ENCODE measurements at places on chromosomes 3 and 15.

- no peak for DNase-seq
Observed at GRCh38 chr3:111750278-111750884, 108.7 kb upstream of the PHLDB2 start.

DNA sequence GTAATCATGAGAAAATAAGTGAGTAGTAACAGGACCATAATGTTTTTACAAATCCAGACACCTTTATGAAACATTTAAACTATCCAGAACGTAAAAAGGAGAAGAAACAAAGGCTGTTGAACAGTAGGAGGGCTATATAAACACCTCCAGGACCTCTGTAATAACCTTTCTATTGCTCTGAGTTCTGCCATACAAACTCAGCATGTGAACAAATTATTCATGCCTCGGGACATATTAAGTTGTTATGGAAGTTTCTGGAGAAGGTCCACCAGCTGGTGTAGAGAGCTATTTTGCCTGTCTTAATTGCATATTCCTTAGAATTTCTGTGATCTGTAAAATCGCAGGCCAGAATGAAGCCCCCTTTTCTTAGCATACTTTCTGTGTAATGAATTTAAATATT, 256.3 kb downstream of the UBE2E2 start:
- DNase-seq, result no peak

- no peak for DNase-seq
Observed at GRCh38 chr3:21158861-21159542, 592.0 kb downstream of the ZNF385D start.

DNA sequence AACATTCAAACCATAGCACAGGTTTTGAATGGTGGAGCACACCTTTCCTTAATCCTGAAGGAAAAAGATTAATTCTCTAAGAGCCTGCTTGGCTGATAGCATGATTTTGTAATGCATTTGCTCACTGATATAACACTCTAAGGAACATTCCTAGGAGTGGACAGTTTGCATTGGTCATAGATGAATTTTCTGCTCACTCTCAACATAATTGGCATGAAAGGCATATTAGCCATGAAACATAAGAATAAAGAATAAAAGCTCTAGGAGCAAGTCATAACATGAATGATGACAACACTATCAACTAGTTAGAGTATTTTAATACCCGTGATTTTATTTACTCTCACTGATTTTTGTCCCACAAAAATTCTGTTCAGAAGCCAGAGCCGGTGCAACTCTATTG, 34.3 kb upstream of the LRTM1 start:
- DNase-seq, result no peak

- no peak for DNase-seq
Observed at GRCh38 chr15:81337713-81338157, 13.8 kb upstream of the STARD5 start.

DNA sequence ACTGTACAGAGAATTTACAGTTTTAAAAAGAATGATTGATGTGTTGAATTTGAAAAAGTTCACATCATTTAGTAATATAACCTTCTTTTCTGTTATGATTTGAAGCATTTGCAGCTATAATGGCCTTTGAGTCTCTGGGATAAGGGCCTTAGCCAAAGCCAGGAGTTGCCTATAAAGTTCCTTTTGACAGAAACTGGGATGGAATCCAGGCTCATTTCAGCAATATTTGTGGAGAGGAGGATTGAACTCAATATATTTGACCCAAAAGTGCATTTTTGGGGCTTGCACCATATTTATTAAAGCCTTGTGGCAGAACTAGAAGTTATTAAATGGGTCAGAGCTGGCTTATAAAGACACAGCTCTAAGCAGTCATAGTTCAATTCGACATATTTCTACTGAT, 348.7 kb upstream of the EPHA3 start:
- DNase-seq, result no peak

DNA sequence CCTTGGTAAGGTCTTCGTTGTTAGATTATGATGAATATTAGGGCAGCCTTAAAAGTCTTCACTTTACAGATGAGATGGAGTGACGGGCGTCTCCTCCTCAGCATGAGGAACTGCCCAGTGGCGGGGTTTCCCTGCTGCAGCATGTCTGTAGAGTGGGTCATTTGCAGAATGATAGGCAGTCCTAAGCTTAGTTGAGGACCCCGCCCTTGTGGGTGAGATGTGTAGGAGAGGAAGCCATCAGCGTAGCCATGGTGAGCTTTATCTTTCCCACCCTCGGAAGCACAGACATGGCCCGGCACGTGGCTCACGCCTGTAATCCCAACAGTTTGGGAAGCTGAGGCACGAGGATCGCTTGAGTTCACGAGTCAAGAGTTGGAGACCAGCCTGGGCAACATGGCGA, 877 bp downstream of the NIT2 start:
- no peak for DNase-seq

DNA sequence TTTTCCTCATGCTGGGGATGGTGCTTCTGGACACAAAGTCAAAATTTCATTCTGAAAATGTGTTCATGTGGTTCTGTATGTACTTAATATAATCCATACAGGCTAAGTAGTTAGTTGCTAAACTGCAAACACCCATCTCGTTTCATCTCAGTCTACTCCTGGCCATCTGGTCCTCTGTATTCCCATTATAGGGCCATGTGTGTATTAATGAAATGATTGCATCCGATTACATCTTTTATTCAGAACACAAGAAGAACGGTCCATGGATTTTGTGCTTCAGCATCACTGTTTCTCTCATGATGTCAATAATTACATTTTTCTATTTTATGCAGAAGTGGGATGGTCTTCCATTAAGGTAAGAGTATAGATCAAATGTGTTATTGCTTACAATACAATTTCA, 6.1 kb upstream of the GJD2 start:
- DNase-seq, result no peak

DNA sequence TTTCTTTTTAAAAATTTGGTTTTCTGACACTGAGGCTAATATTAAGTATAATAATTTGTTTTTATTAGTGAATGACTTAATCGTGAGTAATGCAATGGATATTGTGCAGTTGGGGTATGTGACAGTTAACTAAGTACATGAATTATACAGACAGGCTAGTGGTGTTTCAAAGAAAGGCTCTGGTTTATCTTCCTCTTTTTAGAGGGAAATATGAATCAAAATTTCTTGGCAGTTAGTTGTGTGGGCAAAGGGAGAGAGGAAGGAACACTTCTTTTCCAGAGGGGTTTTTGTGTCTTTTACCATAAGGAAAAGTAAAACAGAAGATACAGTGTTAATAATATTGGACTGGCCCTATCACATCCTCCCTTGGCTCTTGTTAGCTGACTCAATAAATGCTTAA, 2.7 kb downstream of the ZNF654 start:
- DNase-seq, result no peak

- DNase-seq, result no peak
Observed at GRCh38 chr15:67946701-67947100, 106.9 kb upstream of the RNU6-1 start.

- DNase-seq, result peak; percentile 95
Observed at GRCh38 chr15:101127506-101128076, 124.3 kb downstream of the CHSY1 start.

DNA sequence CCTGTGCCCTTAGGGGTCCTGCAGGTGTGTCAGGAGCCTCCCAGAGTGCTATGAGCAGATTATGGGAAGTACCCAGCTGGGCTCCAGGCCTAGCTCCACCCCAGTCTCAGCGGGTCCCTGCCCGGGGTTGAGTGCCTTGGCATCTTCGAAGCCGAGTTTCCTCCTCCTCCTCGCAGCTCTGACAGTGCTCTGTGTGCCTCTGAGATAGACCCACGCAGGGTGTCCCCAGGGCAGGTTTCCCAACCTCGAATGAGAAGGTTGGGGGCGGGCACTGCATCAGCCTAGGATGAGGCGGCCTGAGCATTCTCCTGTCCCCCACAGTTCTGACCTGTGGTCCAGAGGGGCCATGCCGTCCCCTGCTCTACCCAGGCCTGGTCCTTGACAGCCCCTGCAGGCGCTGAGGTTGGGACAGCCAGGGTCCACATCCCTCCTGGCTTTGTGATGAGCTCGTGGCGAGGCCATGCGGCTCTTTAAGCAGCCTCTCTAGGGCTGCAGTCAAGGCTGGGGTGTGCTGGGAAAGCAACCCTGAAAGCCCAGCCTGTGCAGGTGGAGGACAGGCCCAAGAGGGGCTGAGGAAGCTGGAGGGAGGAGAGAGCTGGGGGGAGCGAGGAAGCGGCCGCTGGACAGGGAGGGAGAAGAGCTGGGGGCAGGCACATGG, 20.2 kb upstream of the SKOR1 start:
- no peak for DNase-seq

DNA sequence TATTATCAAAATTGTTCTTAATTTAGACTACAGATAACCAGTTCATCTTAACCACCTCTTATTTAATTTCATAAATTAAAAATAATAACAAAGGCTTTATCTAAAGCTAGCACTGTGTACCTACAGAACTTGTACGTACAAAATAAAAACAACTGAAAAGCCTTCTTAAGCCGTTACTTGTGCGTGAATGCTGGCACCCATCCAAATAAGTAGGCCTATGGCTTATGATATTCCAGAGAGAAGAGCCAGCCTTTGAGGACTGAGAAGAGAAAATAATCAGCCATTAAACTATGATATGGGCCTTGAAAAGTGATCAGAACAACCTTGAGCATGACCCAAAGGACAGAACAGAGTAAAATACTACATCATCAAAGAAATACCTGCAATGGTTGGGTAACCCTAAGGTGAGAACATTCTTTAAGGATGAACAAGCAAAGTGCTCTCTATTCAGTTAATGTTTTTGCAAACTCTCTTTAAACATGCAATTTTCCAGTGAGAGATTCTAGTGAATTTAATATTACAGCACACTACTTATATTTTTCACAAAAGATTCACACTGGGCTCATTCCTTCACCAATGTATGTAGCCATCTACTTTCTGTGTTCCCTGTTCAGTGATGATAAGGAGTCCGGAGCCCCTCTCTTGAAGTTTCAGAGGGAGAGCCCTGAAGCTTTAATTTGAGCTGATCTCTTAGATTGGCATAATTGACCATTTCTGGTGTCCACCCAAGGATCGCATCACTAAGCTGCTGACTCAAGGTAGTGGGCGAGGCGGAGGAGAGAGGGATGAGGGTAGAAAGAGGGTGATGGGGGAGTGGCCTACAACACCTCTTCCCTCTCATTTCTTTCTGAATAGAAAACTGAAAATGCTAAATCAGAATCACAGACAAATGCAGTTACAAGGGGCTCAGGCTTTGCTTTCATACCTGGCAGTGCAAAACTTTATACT, 7.7 kb upstream of the ACTC1 start:
- no peak for DNase-seq

DNA sequence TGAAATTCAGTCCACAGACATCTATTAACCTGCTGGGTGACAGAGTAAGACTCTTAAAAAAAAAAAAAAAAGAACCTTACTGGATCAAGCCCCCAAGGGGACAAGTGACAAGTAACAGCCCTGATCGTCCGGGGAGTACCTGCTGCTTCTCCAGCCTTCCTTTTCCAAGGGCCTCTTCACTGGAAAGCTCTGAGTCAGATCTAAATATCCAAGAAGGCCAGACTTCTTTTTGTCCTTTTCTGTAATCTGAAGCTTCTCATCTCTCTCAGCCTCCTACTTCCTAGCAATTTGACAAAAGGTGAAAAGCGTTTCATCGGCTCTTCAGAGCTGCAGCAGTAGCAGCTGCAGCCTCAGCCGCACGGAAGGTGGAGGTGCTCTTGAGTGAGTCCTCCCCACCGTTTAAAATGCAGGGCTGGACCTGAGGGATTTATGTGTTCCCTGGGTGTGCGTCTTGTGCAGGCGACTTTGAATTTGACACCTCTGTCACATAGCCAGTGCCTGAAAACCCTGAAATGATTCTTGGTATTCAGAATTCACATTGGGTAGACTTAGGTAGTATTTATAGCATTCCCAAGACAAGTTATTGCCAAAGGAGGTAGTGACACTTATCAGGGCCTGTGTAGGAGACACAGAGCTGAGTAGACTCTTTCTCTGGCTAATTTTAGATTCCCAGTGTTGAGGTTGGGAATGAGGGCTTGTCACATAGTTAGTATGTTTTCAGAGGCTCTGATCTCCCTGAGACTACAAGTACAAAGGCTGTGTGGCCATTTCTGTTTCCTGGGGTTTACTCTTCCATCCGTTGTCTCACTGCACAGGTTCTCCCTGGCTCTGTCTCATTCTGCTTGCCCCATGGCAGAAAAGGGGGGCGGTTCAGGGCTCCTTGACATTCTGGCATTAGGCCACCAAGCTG, 291.2 kb upstream of the C2CD4B start:
- no peak for DNase-seq

GRCh38 chr3:44506961-44507360, 29.5 kb upstream of the ZNF445 start:
- no peak for DNase-seq

DNA sequence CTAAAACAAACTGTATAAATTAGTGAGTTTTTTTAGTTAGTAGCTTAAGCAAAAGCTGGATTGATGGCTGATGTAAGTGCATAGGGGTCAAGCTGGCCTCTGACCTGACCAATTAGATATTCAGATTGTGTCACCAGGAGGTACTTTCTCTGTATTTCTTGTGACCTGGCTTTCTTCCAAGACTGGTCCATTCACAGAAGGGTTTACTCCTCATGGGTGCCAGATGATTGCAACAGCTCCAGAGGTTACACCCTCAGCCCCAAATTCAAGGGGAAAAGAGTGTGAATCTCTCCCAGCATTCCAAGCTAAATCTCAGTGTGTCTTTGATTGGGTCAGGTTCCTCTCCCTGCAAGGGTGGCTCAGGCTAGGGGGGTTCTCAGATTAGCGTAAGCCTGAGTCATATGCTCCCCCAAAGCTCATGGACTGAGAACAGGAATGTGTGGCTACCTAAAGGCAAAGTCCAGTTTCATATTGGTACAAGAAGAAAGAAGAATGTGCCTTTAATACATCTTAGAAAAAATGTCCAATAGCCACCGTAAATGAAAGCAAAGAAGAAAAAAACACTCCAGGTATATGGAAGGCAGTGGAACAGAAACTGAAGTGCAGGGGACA, 16.5 kb downstream of the PML start:
- DNase-seq, result peak; percentile 62

DNA sequence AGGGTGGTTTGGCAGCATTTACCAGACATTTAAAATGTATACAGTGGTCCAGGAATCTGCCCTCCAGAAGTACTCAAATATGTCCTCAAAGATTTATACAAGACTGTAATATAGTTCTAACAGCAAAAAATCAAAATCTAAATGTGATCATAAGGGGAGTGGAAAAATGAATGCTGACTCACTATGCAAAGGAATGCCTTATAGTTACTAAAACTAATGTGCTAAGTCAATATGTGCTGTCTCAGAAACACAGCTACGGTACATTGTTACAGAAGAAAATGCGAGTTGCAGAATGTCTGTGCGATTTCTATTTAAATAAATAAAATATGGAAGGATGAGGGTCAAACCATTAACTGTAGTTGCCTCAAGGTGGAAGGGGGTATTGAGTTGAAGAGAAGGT, 230.1 kb upstream of the UBE2E1 start:
- DNase-seq, result peak; percentile 10

GRCh38 chr3:33277193-33277882, at the start of gene FBXL2:
Gene FBXL2 (plus strand): TSS chr3:33277442. CDS start chr3:33277513, 71 bp downstream.
- peak; percentile 26 for DNase-seq

DNA sequence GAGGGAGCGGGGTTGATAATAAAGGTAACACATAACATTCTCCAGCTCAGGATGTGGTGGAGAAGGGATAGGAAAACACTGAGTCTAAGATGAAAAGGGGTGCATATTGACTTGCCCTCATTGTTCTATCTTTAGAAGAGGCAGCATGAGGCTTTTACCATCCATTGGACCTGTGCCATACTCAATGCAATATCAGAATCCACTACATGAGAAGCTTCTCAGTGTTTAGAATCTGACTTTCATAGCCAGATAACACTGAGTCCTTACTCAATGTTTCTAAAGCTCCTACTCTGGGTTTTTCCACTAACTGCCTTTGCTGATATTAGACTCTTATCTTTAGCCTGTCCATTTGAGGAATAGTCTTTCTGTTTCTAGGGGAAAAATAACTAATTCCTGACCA, 24.3 kb upstream of the GADL1 start:
- DNase-seq, result no peak
